ENCODE measurements at places on chromosomes 12 and 14.

- no peak for DNase-seq
Measured at GRCh38 chr12:109681986-109682707, 31.5 kb upstream of the FAM222A start.

DNA sequence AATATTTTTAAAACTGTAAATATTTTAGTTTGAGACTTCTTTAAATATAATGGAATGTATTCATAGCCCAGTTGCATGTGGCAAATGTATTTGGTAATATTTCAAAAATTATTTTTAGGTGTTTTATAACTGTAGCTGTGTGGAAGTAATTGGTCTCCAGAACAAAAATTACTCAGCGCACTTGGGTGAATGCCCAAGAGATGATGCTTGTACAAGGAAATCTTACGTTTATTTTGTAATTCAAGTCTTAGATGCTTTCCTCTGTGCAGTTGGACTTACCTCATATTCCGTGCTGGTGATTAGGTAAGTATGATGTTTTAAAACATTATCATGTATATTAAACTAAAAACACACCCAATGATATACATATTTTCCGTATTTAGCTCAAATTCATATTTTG, 76.7 kb upstream of the SLCO1B1 start:
- DNase-seq = no peak

GRCh38 chr12:45775964-45776363, 46.5 kb downstream of the ARID2 start:
- DNase-seq = no peak

DNA sequence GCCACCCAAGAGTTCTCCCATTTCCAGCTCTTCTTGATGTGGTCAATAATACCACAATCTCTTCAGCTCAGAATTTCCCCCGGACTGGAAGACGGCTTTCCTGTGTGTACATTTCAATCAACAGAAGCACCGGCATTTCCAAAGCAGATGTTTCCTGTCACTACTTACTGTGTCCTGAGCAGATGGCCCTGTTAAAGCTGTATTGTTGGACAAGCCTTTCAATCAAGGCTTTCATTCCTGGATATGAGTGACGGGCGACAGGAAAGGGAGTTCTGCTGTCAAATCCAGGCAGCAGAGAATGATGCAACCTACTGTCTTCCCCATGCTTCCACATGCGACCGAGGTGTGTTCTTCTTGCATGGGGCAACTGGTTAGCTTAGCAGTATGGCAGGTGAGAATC, 76.4 kb upstream of the CCDC60 start:
- no peak for DNase-seq

DNA sequence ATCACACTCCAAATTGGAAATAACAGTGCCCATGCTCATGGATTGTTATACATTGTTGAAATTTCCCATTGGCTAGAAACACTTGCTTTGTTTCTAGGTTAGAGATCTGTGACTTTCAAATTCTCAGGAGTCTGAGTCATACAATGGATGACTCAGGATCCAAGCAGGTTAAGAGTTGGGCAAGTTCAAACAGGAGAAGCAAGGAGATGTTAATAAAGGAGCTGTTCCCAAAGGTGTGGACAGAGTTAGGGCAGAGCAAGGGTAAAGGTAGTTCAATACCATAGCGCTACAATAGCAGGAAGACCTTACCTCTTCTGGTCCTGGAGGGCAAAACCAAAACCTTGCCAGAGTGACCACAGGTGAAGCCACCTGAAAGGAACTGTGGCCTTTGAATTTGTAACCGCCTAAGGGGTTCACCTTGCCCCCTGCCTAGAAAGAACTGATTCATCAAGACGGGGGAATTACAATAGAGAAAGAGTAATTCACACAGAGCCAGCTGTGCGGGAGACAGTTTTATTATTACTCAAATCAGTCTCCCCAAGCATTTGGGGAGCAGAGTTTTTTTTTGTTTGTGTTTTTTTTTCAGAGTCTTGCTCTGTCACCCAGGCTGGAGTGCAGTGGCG, 4.2 kb upstream of the AMN1 start:
- DNase-seq = no peak

GRCh38 chr14:21874946-21875345, 201.3 kb upstream of the OR4E1 start:
- DNase-seq = no peak

DNA sequence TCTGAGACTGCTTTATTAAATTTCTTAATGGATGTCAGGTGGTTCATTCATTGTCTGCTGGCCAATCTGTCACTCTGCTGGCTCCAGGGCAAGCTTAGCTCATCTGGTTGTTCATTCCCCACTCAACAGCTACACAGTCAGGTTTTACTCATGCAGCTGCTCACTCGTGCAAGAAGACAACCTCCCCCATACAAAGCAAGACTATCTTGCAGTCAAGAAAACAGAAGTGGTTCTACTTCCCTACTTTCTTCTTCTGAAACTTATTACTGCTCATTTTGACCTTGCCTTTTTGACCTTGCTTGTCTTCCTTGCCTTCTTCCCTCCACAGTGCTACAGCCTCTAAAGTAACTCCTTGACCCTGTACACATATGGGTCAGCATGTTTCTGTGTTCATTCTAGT, 277.9 kb downstream of the SSPN start:
- no peak for DNase-seq

GRCh38 chr14:50389668-50390441, 6.8 kb downstream of the CDKL1 start:
- DNase-seq = no peak

GRCh38 chr12:93494096-93494495, 26.8 kb downstream of the MRPL42 start:
- no peak for DNase-seq

- DNase-seq = peak; percentile 60
Measured at GRCh38 chr14:105093431-105094192, 28.4 kb upstream of the GPR132 start.

GRCh38 chr12:11576104-11576503, 73.4 kb upstream of the ETV6 start:
- no peak for DNase-seq

GRCh38 chr12:54294152-54294952, 6.5 kb downstream of the NFE2 start:
- DNase-seq = no peak

DNA sequence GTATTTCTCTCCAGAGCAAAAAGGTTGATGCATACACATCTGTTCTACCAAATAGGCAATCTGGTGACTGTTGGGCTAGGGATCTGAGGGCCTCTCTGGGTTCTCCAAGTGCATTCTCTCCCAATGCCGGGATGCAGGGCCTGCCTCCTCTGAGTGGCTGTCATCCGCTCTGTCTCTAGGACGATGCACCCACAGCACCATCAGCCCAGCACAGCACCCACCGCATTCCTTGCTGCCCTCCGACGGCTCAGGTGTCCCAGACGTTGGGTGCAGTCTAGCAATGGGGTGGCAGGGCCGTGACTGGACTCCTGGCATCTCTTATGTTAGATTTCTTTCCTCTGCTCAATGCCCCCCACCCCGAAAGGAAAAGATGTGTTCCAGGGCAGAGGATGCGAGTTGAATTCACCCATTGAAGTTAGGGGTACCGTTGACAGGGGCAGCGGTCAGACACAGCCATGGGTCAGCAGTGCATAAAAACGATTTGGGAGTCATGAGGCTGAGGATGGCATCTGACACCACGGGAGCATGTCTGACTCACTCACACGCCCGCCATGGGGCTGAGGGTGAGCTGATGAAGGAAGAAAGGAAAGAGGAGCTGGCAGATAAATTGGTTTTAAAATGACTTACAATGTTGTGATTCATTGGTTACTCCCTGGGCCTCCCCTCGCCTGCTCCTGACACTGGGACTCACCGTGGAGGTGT, 93.2 kb upstream of the C14orf180 start:
- no peak for DNase-seq

DNA sequence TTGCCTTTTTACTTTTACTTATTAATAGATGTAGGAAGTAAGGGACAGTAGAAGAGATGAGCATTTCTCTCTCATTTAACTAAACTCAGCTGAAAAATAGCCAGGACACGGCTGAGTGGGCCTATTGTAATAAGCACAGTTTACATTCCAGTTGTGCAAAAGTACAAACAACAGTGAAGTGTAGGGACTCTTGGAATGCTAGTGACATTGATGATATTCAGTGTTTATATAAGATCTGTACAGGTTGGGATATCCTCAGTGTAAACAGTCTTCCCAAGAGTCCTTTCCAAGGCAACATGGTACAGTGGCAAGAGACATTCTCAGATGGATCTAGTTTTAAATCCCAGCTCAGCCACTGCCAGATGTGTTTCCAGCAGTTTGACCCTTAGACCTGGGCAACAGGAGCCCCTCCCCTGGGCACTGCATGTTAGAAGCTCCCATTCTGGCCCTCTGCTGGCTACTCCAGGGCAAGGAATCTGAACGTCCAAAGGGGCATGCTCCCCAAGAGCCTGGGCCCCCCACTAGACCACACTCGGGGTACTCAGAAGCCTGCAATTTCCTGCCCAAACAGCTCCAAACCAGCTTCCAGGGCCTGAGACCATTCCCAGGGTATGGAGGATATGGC, 55.3 kb downstream of the STAB2 start:
- no peak for DNase-seq

DNA sequence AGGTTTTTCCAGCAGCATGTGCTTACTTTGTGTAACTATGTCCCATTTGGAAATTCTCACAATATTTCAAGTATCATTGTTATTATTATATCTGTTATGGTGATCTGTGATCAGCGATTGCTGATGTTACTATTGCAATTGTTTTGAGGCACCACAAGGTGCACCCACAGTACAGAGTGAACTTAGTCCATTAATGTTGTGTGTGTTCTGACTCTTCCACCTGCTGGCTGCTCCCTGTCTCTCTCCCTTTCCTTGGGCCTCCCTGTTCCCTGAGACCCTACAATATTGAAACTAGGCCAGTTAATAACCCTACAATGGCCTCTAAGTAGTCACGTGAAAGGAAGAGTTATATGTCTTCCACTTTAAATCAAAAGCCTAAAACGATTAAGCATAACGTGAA, 153.9 kb downstream of the PIK3C2G start:
- no peak for DNase-seq

DNA sequence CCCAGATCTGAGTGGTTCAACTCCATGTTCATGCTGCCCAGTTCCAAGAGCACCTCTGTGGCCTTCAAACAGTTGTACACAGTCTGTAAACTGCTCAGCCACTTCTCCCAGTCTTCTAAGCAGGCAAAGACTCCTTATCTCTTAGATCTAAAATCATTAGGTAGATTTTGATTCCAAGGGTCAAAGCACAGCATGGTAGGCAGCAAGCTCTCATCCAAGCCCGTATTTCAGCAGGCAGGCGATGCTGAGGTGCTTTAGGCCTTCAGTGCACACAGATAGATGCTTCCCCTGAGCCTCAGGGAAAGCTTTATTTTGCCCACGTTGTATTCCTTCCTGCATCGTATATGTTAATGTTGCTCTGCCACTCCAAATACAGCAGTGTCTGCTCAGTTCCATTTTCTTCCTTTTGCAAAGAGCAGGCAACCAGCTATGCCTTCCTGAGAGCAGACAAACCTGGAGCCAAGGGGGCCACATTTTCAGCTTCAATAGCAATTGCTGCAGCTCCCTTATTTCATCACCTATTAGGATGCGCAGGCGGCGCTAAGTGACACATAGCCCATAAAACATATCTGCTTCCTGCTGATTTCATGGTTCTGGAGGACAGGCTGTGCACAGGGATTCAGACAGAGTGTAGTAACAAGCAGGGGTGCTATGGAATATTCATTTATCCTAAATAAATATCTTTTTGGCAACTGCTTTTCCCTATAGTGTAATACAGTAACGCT, 67.5 kb downstream of the ETV6 start:
- no peak for DNase-seq

GRCh38 chr12:2688381-2688931, 106.3 kb upstream of the FKBP4 start:
- no peak for DNase-seq

GRCh38 chr14:49999826-50000379, 107.0 kb downstream of the ARF6 start:
- DNase-seq = no peak

GRCh38 chr12:6492838-6493496, at the start of gene MRPL51:
Gene MRPL51, minus strand, starts transcription at chr12:6493262. Its CDS starts 126 bp downstream, at chr12:6493136.
- DNase-seq = peak; percentile 95

DNA sequence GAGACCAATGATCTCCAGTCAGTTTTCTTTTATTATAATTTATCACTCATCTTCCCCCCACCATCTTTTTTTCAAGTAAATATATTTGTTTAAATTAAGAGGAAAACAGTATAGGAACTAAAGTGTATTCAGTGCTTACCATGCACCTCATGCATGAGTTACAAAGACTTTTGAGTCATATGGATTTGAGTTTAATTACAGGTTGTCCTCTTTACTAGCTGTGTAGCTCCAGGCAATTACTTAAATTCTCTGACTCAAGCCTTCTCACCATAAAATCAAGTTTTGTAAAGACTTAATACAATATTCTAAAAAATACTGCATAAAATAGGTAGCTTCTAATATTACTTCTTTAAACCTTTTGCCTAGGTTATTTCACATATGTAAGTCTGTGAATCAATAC, 251.3 kb downstream of the SLC16A7 start:
- DNase-seq = no peak

- no peak for DNase-seq
Measured at GRCh38 chr14:92819011-92819597, 25.0 kb downstream of the GOLGA5 start.

GRCh38 chr12:25497021-25497420, 56.1 kb downstream of the LMNTD1 start:
- DNase-seq = no peak

DNA sequence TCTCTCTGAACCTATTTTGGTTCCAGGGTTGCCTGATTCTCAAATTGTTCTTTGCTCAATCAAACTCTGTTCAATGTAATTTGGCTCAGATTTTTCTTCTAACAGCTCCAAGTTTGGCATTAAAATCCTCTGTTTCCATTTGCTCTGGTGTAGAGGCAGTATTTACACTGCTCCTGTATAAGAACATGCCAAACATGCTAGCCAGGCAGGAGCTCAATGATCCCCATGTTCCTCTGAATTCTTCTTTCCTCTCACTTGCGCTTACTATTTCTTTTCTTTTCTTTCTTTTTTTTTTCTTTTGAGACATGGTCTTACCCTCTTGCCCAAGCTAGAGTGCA, 17.2 kb downstream of the SDR9C7 start:
- no peak for DNase-seq

DNA sequence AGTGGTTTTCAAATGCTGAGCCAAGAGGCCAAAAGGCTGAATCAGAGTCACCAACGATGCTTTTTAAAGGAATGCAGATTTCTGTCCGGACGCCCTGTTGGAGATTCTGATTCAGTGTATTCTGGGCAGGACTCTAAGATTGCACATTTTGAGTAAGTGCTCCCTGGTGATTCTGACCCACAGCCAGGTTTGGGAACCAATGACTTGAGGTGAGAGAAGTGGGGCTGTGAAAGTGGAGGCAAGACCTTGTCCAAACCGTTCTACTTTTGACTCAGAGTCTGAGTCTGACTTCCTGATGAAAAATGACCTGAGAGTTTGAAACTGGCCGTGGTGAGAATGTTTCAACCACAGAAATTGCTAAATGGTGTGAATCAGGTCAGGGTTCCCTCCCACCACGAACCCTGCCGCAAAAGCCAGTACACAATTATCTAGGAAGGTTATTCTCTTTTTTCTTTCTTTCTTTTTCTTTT, 90.2 kb downstream of the NTN4 start:
- DNase-seq = no peak

DNA sequence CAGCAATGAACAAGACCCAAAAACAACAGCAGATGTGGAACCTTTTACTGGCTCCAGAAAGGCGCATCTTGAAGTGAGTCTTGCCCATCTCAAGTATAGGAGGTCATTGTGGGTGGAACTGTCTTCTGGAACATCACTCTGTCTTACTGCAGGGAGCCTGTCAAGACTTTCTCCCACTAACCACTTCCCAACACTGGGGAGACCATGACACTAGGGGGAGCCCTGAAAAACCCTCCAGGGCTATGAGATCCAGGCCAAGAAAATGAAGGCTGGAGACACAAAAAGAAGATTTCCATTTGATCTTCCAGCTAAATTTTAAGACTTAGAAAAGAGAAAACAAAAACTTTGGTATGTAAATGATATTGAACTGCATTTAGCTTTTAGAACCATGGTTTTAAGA, 13.5 kb upstream of the ATG14 start:
- no peak for DNase-seq
